Stimulated activated CD8-positive, alpha-beta memory T cell treated with anti-CD3 and anti-CD28 coated beads, Interleukin-2, amount 100 ng/mL, for 48 hours (primary cell): ENCODE measurements at places on chromosomes 3 and 15.

DNA sequence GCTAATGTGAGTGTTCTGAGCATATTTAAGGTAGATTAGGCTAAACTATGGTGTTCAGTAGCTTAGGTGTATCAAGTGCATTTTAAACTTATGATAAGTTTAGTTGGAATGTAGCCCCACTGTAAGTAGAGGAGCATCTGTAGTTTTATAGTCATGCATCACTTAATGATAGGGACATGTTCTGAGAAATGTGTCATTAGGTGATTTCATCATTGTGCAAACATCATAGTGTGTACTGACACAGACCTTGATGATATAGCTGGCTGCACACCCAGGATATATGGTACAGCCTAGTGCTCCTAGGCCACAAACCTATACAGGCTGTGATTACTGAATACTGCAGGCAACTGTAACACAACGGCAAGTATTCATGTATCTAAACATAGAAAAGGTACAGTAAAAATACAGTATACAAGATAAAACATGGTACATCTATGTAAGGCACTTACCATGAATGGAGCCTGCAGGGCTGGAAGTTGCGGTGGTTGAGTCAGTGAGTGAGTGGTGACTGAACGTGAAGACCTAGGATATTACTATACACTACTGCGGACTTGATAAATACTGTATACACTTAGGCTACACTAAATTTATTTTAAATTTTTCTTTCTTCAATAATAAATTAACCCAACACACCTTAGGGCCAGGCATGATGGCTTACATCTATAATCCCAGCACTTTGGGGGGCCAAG is 17.9 kb downstream of the DNAH1 start:
- DNase-seq: no peak

DNA sequence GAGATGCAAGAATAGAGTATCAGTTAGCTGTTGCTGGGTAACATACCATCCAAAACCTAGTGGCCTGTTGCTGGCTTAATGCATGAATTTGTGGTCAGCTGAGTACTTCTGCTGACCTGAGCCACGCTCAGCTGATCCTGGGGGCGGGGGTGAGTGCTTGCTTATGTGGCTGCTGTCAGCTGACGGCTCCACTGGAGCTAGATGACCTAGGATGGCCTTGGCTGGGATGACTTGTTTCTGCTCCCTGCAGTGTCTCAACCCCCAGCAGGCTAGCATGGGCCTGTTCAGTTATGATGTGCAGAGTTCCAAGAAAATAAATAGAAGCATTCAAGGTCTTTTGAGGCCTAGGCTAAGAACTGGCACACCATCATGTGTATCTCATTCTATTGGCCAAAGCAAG is 63.9 kb downstream of the FBLN2 start:
- DNase-seq: no peak

DNA sequence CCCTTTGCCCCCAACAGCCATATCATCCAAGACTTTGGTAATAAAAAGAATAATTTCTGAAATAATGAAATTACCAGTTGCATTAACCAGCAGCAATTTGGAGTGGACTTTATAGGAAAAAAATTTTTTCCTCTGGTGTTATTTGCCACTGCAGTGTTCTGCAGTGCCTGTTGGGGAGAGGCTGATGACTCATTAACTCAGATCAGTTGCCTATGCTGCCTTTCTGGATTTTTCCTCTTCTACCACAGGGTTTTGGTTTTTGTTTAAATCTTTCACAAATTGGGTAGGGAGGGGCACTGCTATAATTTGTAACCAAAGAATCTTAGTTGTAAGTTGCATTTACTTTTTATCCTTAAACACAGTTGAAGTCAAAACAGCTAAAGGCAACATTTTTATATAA is 22.7 kb downstream of the ATP6V1A start:
- no peak for DNase-seq

DNA sequence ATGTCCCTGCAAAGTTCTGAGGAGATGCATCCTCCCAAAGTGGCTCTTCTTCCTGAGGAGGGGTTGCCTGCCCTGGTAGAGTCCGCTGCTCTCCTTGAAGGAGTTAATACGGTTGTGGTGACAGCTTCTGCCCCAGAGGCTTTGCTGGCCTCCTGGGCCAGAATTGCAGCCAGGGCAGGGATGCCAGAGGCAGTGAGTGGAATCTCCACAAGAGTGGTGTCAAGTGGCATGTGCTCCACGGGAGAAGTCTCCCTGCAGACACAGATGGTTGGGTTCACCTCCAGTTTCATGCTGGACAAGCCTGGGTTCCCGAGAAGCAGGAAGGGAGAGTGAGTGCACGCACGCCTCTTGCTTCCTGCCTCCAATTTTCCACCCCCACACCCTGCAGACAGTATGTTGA is 105.5 kb downstream of the SLC25A26 start:
- no peak for DNase-seq

- no peak for DNase-seq
Observed at GRCh38 chr15:35448294-35448693, 97.7 kb downstream of the DPH6 start.

DNA sequence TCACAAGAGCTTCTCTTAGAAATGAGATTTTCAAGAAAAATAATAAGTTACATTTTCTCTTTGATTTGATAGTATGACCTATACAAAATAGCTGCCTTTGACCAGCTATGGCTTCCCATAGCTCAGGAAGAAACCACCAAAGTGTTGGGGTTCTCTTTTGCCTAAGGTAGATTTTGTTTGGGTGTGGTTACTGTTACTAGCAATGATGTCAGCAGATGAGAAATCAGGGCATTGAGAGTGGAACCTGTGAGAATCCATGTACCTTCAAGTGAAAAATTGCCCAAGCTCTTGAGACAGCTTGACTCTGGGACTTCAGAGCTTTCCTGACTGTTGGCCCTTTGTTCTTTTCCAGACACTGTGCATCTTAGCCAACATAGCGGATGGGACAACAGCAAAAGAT is 45.6 kb downstream of the NME9 start:
- no peak for DNase-seq
